GM18507 (cell line): ENCODE measurements at places on chromosomes 12 and 14.

GRCh38 chr14:30673071-30673470, 51.0 kb downstream of the SCFD1 start:
- no peak for DNase-seq

GRCh38 chr14:99272632-99272898, 568 bp upstream of the BCL11B start:
- no peak for DNase-seq

- DNase-seq, result no peak
Observed at GRCh38 chr12:102961466-102961855, 4.0 kb downstream of the ASCL1 start.

DNA sequence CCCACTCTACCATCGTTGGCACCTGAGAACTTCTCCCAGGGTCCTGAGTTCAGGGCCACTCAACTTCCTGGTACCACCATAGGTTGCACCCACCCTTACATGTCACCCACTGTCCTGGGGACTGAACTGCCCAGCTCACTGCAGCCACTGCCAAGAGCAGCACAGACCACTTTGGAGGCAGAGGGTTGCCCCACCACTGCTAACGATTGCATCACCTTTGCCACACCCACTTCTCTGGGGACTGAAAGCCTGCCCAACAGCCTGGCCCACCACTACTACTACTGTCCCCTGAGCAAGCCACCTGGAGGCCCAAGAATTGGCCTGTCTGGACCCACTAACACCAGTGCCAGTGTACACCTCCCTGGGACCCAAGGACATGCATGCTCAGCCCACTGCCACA, 27.6 kb downstream of the CACNA2D4 start:
- no peak for DNase-seq

DNA sequence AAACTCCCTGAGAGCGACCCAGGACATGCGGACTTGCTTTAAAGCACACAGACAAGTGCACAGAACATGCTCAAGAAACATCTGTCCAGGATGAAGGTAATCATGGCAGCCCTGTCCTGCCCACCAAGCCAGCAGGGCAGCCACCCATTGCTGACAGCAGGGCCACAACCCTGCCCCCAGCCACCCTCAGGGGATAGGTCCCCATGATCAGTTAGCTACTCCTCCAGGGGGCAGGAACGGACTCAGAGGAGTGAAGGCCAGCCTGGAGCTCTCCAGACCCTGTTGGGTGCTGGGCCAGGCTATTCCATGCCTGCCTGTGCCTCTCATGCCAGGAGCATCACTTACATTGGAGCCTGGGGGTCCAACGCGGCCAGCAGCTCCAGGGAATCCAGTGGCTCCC, 15.8 kb downstream of the TMEM106C start:
- DNase-seq, result no peak

DNA sequence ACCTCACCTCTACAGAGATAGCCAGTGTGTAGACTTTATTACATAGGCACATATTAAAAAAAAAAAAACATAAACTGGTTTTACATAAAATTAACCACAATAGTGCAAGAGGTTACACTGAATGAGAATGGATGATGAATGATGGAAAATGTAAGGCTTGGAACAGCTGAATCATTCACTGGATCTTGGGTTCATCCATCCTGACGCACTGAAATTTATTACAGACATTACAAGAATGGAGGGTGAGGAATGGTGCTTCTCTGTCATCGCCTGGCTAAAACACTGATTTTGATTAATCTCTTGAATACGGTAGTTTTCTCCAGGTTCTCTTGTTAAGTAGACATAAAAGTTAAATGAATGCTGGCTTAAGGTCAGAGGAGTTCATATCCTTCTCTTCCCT, 40.0 kb upstream of the GTF2A1 start:
- DNase-seq, result no peak

GRCh38 chr12:18549598-18549997, 188.2 kb downstream of the PLCZ1 start:
- DNase-seq, result no peak

DNA sequence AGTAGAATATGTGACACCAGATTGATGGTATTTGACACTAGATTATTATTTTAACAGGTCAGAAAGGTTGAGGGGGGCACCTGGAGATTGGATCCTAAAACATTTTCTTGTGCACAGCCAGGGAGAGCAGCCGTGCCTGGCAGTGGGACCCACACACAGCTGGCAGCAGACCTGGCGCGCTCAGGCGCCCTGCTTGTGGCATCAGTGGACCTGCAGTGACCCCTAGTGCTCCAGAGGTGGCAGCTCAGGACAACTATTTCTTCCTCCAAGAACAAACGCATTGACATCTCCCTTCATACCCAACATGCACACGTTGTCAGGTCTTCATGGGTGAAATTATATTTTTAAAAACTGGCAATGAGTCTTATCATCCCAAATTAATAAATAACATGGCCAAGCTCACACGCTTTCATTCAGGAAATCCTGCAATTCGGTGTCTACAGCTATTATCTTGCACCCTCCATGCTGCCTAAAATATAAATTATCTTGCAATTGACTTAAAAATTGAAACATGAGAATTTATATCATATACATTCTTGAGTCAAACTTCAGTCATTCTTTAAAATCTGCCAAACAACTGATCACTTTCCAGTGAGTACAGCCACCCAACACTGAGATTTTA, 7.7 kb upstream of the TMEM132D start:
- DNase-seq, result peak; percentile 35

DNA sequence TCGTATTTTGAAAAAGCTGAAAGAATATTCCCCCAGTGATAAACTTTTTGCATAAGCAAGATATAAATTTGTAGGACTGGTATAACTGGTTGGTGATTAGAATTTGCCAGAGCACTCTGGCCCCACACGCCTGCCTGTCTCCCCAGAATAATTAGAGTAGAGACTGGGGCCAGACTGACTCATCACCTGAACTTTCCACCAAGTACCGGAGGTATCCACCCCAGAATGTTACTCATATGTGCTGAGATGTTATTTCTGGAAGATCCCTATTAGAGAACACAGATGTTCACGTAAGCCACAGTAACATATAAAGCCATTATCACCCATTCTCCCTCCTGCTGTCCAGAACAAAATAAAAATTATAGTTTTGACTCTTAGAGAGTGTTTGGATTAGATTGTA, 49.5 kb upstream of the PIWIL1 start:
- DNase-seq, result no peak

DNA sequence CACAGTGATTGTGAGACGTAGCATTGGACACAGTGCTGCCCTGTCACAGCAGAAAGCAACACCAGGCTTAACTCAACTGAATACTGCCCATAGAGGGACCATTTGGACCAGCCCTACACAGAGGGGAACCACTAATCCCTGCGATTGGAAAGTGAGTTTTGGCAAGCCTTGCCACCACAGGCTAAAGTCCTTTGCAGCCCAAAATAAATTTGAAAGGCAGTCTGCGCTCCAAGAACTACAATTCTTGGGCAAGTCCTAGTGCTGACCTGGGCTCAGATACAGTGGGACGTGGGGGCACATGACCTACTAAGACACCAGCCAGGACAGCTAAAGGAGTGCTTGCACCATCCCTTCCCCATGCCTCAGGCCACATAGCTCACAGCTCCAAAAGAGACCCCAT, 331.4 kb upstream of the GARIN2 start:
- no peak for DNase-seq

GRCh38 chr12:87952850-87953249, 76.4 kb downstream of the C12orf50 start:
- no peak for DNase-seq

- DNase-seq, result peak; percentile 51
Observed at GRCh38 chr14:65222440-65222858, 120.1 kb upstream of the MAX start.

GRCh38 chr14:75831952-75832351, 149.8 kb downstream of the TGFB3 start:
- no peak for DNase-seq

- DNase-seq, result no peak
Observed at GRCh38 chr12:57749061-57749460, 3.0 kb downstream of the CDK4 start.

DNA sequence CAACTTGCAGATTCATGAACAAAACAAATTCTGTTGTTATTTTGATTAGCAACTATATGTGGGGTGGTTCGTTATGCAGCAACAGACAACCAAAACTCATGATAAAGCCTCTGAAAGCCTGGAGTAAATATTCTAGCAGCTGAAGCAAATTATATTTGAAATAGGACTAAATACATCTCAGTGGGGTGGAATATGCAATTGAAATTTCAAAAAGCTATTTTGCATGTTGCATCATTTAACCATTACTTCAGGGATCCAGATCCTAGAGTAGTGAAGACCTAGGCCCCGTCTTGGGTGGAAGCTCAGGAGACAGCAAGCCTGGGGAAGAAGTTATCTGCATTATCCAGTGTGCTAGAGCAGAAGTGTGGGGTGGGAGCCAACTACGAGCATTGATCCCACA, 114.7 kb downstream of the PPM1A start:
- no peak for DNase-seq

DNA sequence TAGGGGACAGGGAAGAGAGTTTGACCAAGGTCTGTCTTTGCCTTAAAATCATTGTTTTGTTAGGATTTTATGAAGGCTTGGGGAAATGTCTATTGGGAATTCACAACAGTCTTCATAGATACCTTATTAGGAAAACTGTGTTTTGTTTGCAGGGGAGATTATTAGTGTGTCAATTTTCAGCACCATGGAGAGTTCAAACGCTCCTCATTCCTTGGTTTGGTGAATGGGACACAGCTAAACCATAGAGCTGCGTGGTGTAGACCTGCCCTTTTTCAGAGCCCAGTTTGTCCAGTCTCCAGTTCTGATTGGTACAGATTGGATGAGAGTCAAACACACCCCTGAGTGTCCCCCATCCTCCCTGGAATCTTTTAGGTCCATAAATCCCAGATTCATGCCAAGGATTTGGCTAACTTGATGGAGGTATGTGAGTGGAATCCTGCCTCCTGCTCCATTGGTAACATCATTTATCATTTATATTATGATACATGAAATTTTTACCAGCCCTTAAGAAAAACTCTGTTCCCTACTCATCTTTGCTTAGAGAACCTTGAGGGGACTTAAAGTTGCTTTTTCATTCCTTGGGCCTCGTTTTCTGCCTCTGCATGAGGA, 12.0 kb downstream of the NGDN start:
- no peak for DNase-seq

GRCh38 chr12:54371328-54372112, 7.2 kb upstream of the GPR84 start:
- DNase-seq, result no peak

- DNase-seq, result no peak
Observed at GRCh38 chr12:16324772-16325171, 22.7 kb upstream of the MGST1 start.

DNA sequence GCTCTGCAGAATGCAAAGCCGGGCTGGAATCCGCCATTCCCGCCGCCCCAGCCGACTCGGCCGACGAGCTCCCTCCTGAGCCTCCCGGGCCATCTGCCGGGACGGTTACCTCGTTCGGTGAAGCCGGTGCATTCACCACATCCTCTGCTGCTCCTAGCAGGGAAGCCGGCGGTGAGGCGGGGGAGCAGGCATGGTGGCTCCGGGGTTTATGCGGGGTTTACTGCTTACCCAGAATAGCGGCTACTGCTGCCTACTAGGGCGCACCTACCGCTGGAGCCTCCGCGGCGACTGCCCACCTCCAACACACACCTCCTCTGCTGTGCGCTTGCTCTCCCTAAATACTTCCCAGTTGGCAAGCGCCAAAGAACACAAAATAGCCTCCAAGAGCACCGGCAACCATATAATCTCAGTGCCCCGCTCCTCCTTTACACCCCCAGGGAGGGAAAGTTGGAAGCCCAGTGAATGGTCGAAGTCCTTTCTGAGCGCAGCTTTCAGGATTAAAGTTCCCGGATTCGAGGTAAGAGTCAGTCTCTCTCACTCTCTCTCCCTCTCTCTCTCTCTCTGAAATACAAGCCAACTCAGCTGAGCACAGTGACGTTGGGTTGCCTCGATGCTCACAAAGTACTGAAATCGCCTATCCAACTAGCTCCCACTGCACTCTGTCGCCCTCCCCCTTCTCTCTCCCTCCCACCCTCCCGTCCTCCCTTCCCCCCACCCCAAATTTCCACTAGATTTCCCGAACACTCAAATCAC, at the start of gene TBX5:
Gene TBX5, minus strand, starts transcription at position 626 of the 753 bp plus-strand sequence. CDS start 2,246 bp downstream, outside the sequence.
- no peak for DNase-seq

GRCh38 chr12:78185109-78185508, 354.4 kb downstream of the NAV3 start:
- DNase-seq, result no peak

GRCh38 chr12:27001663-27002062, 12.5 kb downstream of the TM7SF3 start:
- DNase-seq, result no peak

GRCh38 chr14:67370830-67371229, 10.7 kb downstream of the EIF2S1 start:
- no peak for DNase-seq

- no peak for DNase-seq
Observed at GRCh38 chr12:124737040-124737419, 126.6 kb downstream of the SCARB1 start.

GRCh38 chr12:113683574-113683973, 211.9 kb upstream of the LHX5 start:
- DNase-seq, result no peak

DNA sequence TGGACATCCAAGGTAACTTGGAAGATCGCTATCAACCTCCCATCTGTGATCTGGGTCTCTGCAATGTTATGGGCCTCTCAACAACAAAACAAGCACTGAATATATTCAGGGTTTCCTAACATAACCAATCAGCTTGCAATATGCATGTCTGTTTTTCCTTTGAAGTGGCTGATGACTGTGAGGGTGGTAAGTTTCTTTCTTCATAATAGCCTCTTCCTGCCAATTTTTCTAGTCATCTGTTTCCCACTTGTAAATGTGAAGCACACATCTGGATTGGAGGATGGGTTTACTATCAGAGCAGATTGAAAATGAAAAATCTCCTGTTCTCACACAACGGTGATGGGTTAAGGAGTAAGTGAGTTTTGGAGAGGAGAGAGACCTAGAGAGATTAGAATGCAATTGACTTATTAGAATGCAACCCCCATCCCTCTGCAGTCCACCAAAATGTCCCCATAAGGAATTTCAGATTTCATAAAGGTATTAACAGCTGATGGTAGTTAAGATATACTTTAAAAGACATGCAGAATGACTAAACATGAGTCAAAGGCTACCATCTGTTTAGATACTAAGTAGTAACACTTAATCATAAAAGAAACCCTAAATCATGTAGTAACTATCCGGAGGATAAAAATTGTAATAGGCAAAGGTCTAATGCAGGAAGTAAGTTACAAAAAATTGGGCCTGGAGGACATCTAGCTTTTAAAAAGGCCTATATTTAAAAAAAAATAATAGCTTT, 58.4 kb upstream of the SAV1 start:
- DNase-seq, result no peak
